Articular chondrocyte of knee joint (primary cell): ENCODE measurements at places on chromosomes 7 and 10. TPM values are rescaled to one million over a fixed set of nuclear protein-coding genes. Genes with fewer than 3 reads are reported as not detected.

The SFTPA1 gene
- not detected in 2 replicates for total RNA-seq

The NAMPT gene
- 147 and 165 TPM in 2 replicates for total RNA-seq

The TMEM236 gene
- total RNA-seq, result 0.22 and 0.26 TPM in 2 replicates

The SORBS1 gene
- total RNA-seq, result 1.3 and 2.6 TPM in 2 replicates

The GPRIN2 gene
- total RNA-seq, result not detected in 2 replicates
